H1 (cell line): ENCODE measurements at places on chromosomes 3 and 15.

GRCh38 chr3:141124715-141125114 is 73.6 kb downstream of the SPSB4 start:
- no peak for DNase-seq

DNA sequence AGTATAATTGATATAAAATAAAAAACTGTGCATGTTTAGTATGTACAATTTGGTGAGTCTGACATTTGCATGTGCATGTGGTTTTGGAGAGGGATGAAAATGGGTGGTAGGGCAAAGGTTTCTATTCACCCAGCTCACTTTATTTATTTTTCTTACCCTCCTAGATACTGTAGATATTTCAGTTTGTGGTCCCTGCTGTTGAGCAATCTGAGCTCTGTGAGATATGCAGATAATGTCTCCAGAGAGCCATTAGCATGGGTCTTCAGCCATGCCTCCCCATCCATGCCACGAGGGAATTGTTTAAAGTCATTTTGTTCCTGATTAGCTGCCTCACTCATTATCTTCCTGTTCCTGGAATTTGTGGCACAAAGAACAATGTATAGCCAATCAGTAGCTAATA is 44.4 kb upstream of the B3GALNT1 start:
- DNase-seq = no peak

DNA sequence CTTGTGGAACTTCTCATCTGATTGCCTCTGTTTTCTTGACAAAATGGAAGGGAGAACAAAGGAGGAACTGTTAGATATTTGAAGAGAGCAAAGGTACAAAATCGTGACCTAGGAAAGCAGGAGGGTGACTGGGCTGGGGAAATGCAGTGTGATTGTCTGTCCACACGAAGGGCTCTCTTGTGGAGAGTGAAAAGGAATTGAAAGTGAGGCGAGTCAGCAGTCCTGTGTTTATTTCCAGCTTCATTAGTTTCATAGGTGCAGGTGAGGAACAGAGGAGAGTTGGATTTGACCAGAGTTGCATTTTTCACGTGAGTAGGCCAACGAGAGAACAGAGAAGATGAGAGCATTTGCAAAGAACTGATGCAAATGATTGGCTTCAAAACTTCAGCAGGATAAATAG is 336.4 kb upstream of the SATB1 start:
- no peak for DNase-seq

GRCh38 chr3:14899993-14900618 is 47.3 kb upstream of the NR2C2 start:
- DNase-seq = no peak

DNA sequence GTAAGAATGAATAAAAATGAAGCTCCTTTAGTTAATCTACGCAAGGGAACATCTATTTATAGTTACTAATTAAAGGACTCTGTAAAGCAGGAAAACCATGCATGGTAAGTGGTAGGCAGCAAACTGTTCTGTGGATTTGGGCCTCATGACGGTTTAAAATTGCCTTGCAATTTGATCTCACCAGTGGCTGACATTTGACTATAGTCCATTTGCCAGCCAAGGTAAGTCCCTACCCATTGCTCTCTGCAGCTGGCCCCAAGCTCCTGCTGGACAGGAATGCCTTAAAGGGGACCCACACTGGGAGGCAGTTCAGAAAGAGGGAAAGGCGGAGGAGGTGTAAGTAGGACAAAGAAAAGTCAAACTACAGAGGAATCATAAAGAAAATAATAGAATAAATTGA is 203.3 kb downstream of the PLCL2 start:
- no peak for DNase-seq

- peak; percentile 78 for DNase-seq
Observed at GRCh38 chr3:18425641-18426257, 610 bp upstream of the SATB1 start.

DNA sequence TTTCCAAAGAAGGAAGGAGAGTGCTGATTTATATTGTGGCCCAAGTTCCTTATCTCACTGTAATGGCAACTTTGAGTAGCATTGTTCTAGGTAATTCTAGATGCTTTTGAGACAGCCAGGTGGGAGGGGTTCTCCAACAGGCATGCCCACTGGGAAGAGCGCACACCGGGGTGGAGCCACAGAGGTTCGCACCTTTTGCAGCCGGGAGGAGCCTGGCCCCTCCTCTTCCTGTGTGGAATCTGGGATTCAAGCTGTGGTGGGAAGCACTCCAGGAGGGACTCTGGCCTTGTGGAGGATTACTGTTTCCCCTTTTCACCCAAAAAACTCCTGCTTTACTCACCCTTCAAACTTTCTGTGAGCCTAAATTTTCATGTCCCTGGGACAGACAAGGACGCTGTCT is 53.1 kb downstream of the CFAP20DC start:
- no peak for DNase-seq

DNA sequence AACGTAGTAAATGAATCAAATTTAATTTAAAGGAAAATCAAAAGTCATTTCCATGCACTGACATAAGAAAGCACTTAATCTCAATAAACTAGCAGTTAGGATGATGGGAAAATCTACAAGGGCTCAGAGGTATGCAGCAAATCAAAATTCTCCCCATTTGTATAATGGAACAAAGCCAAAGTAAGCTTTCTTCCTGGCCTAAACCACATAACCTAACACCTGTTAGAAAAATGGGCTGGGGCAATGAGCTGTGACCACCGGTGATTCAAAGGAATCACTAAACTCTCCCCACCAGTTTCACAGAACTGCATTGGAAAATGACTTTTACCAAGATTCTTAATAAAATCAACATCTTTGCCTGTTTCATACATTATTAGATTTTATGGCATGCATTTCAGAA is 1024.3 kb downstream of the FHIT start:
- no peak for DNase-seq

- no peak for DNase-seq
Observed at GRCh38 chr15:100787567-100788417, 91.8 kb upstream of the ALDH1A3 start.

GRCh38 chr15:28885128-28885629 is 595 bp upstream of the APBA2 start:
- no peak for DNase-seq

GRCh38 chr3:45056608-45057301 is 30.7 kb downstream of the CLEC3B start:
- DNase-seq = no peak

GRCh38 chr3:33089515-33089914 is 7.4 kb downstream of the GLB1 start:
- no peak for DNase-seq

- DNase-seq = no peak
Observed at GRCh38 chr3:152870027-152870426, 35.1 kb downstream of the P2RY1 start.

GRCh38 chr15:88465633-88466224 is 1.5 kb downstream of the MRPL46 start:
- no peak for DNase-seq

- DNase-seq = no peak
Observed at GRCh38 chr3:178404961-178405360, 131.3 kb upstream of the KCNMB2 start.

DNA sequence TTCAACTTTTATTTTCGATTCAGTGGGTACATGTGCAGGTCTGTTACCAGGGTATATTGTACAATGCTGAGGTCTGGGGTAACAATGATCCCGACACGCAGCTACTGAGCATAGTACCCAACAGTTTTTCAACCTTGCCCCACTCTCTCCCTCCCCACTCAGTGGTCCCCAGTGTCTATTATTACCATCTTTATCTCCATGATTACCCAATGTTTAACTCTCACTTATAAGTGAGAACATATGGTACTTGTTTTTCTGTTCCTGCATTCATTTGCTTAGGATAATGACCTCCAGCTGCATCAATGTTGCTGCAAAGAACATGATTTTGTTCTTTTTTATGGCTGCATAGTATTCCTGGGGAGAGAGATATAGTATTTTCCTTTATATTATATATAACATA is 75.7 kb upstream of the EPHB3 start:
- DNase-seq = no peak

DNA sequence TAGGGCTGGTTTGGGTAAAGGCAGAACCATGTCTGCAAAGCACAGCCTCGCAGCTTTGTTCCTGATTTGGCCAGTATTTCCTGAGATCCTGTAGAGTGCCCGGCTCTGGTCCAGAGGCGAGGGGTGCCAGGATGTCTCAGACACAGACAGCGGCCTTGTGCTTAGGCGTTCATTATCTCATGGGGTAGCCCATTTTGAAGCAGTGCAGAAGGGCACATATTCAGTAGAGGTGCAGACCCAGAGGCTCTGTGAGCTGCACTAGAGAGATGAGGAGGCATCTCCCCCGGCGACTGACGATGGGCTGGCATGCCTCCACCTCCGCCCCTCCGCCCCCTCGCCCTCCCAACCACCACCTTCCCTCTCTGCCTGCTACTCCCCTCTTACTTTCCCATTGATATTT is 170.3 kb downstream of the CHDH start:
- DNase-seq = no peak

DNA sequence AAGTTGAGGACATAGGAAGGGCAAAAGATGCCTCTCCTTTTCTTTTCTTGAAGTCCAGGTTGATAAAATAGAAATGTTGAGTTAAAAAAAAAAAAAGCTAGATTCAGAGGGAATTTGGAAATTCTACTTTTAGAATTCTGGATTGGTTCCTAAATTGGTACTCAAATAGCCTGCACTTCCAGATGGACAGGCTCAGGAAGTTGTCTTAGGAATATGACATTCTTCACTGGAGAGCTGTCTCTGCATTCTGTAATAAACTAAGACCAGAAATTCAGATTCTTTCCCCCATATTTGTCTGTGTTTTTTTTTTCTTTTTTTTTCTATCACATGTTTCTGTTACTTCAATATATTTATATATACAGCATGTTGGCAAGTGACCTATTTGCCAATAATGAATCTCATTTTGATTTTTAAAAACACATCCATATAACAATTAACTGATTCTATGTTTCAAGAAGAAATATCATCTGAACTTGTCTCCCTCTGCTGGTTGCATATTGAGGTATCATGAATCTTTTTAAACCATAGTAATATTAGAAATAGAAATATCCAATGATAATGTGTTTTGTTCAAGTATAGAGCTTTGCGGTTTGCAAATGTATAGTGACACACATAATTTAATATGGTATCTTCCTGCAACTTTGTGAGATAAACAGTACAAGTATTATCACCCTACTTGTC is 8.5 kb upstream of the LSAMP start:
- no peak for DNase-seq

DNA sequence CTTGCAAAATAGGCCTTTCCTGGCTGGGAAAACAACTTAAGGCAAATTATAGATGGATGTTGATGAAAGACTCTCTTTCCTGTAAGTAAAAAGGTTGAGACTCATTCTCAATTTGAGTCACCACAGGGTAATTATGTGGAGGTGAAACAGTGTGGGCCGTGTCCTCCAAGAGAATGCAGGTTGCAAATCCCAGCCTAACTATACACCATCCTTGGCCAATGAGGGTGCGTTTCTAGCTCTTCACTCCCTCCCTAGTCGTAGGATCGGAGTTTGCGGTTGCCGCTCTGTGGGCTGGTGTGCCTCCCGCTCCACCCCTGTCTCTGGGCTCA is 259.9 kb downstream of the PLCL2 start:
- no peak for DNase-seq

GRCh38 chr15:56052395-56053045 is 59.1 kb upstream of the NEDD4 start:
- no peak for DNase-seq

GRCh38 chr15:90264671-90265070 is 801 bp upstream of the NGRN start:
- no peak for DNase-seq

DNA sequence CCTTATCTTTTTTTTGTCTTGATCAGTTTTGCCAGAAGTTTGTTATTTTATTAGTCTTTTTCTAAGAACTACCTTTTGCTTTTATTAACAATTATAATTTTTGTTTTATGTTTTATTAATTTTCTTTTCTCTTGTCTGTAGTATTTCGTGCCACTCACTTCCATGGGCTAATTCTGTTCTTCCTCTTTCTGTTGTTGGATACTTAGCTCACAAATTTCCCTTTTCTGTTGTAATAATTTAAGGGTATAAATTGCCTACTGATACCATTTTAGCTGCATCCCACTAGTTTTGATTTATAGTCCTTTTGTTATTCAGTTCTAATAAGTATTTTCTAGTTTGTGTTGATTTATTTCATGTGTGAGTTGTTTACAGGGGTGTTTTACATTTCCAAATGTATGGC is 48.6 kb downstream of the SNRK start:
- DNase-seq = no peak

- no peak for DNase-seq
Observed at GRCh38 chr15:62183130-62183529, 18.0 kb upstream of the C2CD4B start.

- DNase-seq = no peak
Observed at GRCh38 chr3:45067941-45068340, 41.8 kb downstream of the CLEC3B start.

DNA sequence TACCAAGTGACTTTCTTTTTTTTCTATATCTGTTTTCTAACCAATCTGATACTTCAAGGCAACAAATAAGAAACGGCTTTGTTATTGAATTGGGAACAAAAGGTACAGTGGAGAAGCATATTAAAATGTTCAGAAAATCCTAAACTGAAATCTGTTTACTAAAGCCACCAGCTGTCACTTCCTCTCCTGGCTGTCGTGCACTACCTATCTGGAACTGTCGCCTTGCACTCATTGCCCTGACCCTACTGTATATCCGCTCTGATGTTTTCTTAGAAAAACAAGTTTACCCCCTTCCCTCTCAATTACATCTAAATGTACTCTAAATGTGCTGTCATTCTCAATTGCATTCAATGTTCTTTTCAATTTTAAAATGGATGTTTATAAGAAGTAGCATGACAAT is 439.8 kb upstream of the ARRDC4 start:
- DNase-seq = no peak

DNA sequence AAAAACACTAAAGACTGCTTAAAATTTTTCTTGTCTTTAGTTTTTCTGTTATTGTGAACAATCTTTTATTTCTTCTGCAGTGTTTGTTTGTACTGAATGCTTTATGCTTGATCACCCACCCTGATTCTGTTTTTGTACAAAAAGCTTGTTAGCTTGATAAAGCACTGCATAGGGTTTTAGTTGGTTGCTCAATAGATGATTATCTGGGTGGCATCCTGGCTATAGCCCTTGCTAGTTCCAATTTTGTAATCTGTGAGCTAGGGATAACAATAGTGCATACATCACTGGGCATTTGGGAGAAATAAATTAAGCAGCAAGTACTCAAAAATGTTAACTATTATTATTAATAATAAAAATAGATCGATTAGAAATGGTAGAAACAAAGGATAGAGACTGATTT is 102.3 kb downstream of the ZPLD1 start:
- DNase-seq = no peak

- DNase-seq = no peak
Observed at GRCh38 chr3:109806929-109807328, 469.6 kb upstream of the DPPA4 start.

- no peak for DNase-seq
Observed at GRCh38 chr15:44250566-44251205, 37.8 kb upstream of the GOLM2 start.

DNA sequence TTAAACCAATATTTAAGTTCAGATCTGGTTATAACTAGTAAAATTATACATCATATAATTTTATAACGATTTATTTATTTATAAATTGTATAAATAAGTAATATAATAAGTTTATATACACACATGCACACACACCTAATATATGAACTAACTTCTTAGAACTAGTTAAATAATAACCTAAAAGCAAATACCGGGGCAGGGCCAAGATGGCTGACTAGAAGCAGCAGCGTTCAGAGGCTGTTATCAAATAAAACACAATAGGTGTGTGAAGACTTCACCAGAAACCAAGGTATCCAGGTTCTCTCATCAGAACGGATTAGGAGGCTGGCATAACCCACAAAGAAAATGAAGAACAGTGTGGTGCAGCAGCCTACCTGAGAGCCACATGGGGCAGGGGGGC is 653.6 kb upstream of the CBLB start:
- DNase-seq = no peak

GRCh38 chr3:30688776-30689641 is 82.6 kb downstream of the TGFBR2 start:
- DNase-seq = no peak
